ENCODE measurements at places on chromosomes 12 and 14.

GRCh38 chr12:63989301-63989845 lies 144.9 kb downstream of the SRGAP1 start:
- DNase-seq = no peak

GRCh38 chr12:124872068-124872719 lies 8.5 kb upstream of the SCARB1 start:
- no peak for DNase-seq

DNA sequence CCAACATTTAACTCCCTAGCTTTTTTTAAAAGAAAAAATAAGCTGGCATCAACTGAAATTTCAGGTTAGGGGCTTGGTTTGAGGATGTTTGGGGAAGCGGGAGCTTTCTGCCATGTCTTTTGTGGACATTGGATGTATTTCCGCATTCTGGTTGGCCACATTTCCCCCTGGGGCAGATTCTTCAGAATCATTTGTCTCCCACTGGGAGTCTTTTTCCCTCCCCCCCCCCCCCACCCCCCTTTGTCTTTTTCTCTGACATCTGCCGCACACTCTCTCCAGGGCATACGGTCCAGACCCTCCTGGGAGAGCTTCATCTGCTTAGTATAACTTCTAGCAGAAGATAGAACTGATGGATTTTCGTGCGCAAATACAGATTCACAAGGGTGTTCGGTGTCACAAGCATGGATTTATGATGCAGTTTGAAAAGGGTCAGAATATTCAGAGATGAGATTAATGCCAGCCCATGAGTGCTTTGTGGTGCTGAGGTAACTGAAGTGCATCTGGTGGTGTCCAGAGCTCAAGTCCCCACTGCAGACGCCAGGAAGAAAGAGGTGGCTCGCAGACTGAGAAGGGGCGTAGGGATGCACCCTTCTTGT lies 40.2 kb downstream of the ETV6 start:
- no peak for DNase-seq

DNA sequence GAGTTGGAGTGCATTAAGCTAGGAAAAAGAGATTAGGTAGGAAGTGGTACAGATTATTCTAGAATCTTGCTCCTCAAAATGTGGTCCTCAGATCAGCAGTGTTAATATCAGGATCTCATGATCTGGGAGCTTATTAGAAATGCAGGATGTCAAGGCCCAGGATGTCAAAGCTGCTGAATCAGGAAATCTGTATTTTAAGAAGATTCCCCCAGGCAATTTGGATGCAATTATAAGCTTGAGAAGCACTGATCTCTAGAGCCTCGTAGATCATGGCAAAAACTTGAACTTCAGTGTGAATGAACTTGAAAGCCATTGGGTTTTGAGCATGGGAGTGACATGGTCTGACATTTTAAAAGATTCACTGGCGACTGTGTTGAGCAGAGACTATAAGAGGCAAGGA lies 6.6 kb downstream of the NCAPD2 start:
- DNase-seq = no peak

DNA sequence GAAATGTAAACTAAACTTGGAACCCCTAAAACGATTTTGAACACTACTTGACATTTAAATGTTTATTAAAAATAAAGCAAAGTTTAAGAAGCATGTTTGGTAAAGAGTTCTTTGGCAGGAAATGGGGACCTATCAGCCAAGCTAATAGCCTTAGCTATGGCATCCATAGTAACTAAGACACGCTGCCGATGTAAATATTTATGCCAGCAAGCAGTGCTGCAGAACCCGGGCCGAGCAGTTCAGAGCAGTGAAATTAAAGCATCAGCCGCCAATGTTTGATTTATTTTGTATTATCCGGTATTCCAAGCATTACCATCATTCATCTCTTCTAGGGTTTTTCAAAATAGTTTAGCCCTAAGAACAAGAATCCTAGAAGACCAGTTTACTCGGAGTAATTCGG lies 61.6 kb downstream of the PPP2R5C start:
- DNase-seq = no peak

GRCh38 chr12:89084751-89085150 lies 267.6 kb downstream of the DUSP6 start:
- DNase-seq = no peak

- DNase-seq = no peak
Observed at GRCh38 chr14:63800651-63801375, 52.0 kb upstream of the SYNE2 start.

GRCh38 chr12:49325606-49326005 lies 2.6 kb downstream of the TROAP start:
- DNase-seq = no peak

DNA sequence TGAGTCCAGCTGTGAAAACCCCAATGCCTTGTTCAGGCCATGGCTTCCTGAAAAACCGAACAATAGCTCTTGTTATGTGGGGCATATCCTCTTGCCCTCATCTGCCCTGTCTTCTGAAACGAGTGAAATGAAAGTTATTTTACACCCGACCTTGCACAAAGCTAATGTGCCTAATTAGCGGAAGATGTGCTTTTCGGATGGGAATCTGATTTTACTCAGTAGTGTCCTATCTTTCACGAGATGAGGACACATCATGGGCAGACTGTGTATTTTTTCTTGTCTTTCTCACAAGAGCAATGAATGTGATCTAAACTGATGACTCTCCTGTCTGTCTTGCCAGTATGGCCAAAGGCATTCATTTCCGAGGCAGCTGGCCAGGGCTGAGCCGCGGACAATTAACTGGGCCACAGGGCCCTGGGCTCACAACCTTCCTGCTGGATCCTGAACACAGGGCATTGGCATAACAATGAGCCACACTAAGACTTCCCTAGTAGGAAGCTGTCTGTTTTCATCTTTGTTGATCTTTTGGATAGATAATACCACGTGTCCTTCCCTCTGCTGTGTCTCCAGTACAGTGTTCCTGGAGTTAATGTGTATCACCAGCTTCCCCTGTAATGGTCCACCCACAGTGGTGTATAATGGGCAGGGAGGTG lies 86.0 kb upstream of the HIF1A start:
- no peak for DNase-seq

- no peak for DNase-seq
Observed at GRCh38 chr12:124923905-124924734, 9.7 kb upstream of the UBC start.

DNA sequence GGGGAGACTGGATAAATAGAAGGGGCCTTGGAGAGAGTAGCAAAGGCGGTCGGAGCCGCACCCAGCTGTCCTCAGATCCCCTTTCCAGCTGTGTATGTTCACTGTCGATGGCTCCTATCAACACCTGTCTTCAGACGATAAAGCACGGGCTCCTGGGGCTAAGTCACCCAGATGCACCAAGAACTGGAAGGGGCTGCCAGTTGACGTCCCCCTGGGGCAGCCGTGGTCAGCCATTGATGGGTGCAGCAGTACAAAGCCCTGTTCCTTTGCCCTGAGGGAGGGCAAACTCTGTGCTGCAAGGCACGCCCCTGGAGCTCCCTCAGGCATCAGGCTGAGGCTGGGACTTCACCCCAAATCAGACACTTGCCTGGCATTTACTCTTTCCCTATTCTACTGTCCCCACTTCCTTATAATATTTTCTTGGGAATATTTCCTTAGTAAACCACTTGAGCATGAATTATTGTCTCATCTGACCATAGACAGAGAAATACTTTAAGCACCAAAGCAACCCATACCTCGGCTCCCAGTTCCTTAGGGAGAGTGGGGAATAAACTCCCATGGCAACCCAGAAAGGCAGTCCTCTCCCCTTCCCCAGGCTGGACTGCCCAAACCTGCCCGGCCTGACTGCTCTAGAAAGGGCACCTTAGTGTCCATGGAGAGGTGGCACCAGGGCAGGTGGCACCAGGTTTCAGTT lies 59.6 kb upstream of the SCN8A start:
- DNase-seq = no peak

DNA sequence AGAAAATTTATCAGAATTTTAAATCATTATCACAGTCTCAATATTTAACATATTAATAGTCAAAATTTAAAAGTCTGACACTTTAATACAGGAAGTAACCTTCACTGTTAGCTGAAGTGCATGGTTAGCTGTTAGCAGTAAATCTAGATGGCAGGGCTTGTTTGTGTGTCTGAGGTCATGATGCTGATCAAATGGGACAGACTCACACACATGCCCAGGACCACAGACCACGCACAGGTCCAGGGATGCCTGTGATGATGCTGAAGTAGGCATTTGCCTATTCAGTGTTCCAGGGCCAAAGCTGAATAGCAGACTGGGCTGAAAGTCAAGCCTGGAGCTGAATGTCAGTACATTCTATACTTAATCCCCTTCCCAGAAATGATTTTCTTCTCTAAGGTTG lies 20.5 kb downstream of the FNTB start:
- no peak for DNase-seq

Measured in activated T-cell treated with anti-CD3 and anti-CD28 coated beads for 4 hours (primary cell).